Right lobe of liver (tissue), 6 donors: ENCODE measurements at places on chromosomes 3 and 15. TPM values are rescaled to one million over a fixed set of nuclear protein-coding genes. Genes with fewer than 3 reads are reported as not detected.

GRCh38 chr15:52020221-52021085 is 1.4 kb downstream of the MAPK6 start:
- no peaks in the 10 kb centered on the region for H3K27me3 ChIP-seq
- DNase-seq: no peak
- H3K27ac ChIP-seq: peak overlapping the region; percentile 95
- peaks cover 16% of the 10 kb centered on the region for H3K4me1 ChIP-seq
- H3K36me3 ChIP-seq: no peaks in the 10 kb centered on the region

GRCh38 chr3:177776661-177777101 is 579.4 kb upstream of the TBL1XR1 start:
- H3K27ac ChIP-seq: no peak overlapping the region
- no peaks in the 10 kb centered on the region for H3K27me3 ChIP-seq
- peaks cover 10% of the 10 kb centered on the region for H3K4me1 ChIP-seq
- DNase-seq: no peak
- H3K36me3 ChIP-seq: no peaks in the 10 kb centered on the region

- H3K27me3 ChIP-seq: no peaks in the 10 kb centered on the region
- DNase-seq: no peak
- H3K27ac ChIP-seq: no peak overlapping the region
Measured at GRCh38 chr3:117137065-117137464, 427.5 kb downstream of the TUSC7 start.

DNA sequence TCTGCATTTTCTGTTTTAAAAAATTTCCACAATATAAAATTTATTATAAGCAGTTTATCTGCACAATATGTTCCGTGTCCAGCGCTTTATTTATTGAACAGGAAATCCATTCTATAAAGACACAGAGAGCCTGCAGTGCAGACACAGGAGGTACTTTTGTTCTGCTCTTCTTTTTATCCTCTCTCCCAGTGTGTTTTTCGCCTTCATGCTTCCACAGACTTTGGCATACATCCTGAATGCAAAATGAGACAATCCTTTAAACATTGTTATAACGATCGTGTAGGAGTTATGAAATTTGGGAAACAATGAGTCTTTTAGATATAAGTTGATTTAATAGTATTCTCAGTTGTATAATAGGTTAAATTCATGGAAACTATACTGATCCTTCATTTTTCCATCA is 749.2 kb downstream of the NAALADL2 start:
- no peak for DNase-seq
- no peaks in the 10 kb centered on the region for H3K4me1 ChIP-seq
- H3K27ac ChIP-seq: no peak overlapping the region
- H3K27me3 ChIP-seq: no peaks in the 10 kb centered on the region
- no peak overlapping the region for H3K4me3 ChIP-seq
- no peaks in the 10 kb centered on the region for H3K36me3 ChIP-seq

NRROS gene
- 2.3 TPM for total RNA-seq

DNA sequence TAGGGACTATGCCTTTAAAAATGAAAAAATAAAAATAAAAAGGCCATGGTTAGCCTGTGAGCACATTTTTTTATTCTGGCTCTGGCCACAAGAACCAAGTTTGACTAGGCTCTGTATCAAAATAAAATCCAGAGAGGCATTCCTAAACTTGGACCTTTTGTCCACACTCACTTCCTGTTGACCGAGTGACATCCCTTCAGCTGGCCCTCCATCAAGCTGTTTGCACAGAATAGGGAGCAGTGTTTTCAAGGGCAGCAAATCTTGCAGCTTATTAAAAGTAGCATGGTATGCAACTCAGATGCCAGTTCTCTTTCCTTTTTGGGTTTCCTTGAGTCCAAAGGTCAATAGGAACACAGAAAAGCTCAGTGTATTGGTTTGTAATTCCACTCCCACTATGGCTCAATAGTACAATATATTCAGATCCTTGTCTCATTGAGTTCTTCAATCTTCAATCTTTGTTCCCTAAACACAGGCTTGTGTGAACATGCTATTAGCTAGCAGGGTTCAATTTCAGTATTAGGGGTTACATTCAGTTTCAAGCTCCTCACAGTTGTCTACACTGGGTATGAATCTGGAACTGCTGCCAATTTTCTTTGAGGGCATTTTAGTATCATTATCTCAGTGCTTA is 244.5 kb downstream of the RBMS3 start:
- no peak overlapping the region for H3K4me3 ChIP-seq
- peaks cover 35% of the 10 kb centered on the region for H3K4me1 ChIP-seq
- H3K27me3 ChIP-seq: no peaks in the 10 kb centered on the region
- peak overlapping the region; percentile 55 for H3K27ac ChIP-seq

DNA sequence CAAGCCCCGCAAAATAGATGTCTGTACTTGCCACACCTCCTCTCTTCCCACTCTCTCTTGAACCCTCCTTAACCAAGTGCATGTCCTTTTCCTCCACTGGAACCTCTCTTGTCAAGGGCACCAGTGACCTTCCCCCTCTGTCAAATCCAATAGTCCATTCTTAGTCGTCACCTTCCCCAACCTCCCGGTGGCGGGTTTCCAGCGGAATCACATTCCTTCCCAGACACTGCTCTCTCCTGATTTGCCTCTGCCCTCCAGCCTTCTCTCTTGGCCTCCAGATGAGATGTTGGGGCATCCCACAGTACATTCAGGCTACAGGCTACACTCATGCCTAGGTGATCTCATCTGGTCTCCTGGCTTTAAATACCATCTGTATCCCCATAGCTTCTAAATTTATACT is 31.1 kb downstream of the SCN5A start:
- H3K27ac ChIP-seq: no peak overlapping the region
- no peaks in the 10 kb centered on the region for H3K27me3 ChIP-seq
- no peaks in the 10 kb centered on the region for H3K4me1 ChIP-seq
- no peaks in the 10 kb centered on the region for H3K36me3 ChIP-seq
- no peak for DNase-seq

P2RY13 gene
- total RNA-seq: 1.1 TPM

GRCh38 chr15:70179309-70179892 is 81.7 kb upstream of the TLE3 start:
- no peaks in the 10 kb centered on the region for H3K36me3 ChIP-seq
- no peak overlapping the region for H3K4me3 ChIP-seq
- H3K27me3 ChIP-seq: no peaks in the 10 kb centered on the region
- DNase-seq: no peak
- no peak overlapping the region for H3K27ac ChIP-seq
- no peaks in the 10 kb centered on the region for H3K4me1 ChIP-seq

DNA sequence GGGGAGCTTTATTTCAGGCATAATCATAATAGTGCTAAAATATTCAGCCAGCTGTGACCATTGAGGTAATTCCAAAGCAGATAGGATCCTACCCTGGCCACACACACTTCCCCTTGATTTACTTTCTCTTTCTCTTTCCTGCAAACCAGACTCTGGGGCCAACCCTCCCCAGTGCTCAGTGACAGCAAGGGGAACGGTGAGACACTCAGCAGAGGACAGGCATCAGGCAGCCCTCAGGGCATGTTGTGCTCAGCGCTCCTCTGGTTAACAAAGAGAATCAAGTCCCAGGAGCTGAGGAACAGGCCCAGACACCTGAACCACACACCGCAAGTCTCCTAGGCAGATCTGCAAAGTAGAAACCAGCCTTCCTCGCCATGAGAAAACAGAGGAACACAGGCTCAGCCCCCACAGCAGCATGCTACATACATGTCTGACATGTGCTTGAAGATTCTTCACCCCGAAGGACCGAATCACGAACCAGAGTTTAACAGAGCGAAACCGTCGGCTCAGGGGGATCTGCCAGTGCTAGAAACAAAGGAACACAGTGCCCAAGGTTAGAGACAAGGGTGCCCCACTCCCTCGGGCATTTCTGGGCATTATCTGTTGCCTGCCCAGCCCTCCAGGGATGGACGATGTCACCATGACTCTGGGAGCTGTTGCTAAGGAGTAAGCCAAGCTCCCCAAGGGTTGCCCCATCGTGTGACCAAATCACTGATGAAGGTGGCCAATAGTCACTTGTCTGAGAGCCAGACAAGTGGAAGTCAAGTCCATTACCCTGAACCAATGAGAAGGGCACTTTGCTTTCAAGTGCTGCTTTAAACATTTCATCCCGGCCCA is 17.5 kb downstream of the HDC start:
- DNase-seq: peak; percentile 58
- peak overlapping the region; percentile 80 for H3K27ac ChIP-seq
- H3K4me3 ChIP-seq: no peak overlapping the region
- H3K27me3 ChIP-seq: no peaks in the 10 kb centered on the region
- no peaks in the 10 kb centered on the region for H3K4me1 ChIP-seq

GRCh38 chr3:2354702-2355101 is 256.0 kb downstream of the CNTN4 start:
- no peaks in the 10 kb centered on the region for H3K27me3 ChIP-seq
- no peak overlapping the region for H3K27ac ChIP-seq
- DNase-seq: no peak

GRCh38 chr3:463252-464192 is 267.0 kb downstream of the CHL1 start:
- H3K27me3 ChIP-seq: no peaks in the 10 kb centered on the region
- no peak for DNase-seq
- H3K4me1 ChIP-seq: no peaks in the 10 kb centered on the region
- no peak overlapping the region for H3K27ac ChIP-seq
- no peak overlapping the region for H3K4me3 ChIP-seq

DNA sequence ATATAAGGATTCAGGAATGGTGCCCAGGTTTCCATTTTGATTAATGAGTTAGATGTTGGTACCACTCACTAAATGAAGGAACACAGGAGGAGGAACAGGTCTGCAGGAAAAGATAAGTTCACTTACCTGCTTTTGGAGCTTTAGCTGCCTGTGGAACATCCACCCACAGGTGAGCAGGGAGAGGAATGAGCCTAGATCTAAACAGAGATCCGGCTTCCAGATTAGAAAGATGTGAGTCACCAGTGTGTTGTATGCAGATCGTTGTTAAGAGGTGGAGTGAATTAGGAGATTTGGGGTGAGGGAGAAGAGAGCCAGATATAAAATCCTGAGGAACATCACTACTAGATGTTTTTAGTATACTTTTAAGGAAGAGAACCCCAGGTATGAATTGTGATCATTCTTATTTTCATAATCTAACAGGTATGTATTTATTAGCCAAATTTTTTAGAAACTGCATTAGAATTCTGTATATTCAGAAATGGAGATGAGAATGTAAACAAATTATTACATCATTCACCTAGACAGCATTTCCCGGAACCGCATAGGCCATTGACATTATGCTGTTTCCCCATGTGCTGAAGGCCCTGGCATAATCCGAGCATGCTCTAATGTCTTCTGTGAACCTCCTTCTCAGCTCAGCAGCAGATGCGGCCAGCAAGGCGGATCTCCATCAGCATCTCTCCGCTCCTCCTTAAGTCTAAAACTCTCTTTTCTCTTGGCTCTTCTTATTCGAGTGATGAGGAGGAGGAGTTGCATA is 118.2 kb downstream of the KLHL25 start:
- no peak for DNase-seq
- no peaks in the 10 kb centered on the region for H3K36me3 ChIP-seq
- H3K4me3 ChIP-seq: no peak overlapping the region
- peaks cover 19% of the 10 kb centered on the region for H3K4me1 ChIP-seq

- H3K27me3 ChIP-seq: no peaks in the 10 kb centered on the region
- no peak overlapping the region for H3K27ac ChIP-seq
- DNase-seq: no peak
- no peak overlapping the region for H3K4me3 ChIP-seq
- H3K4me1 ChIP-seq: no peaks in the 10 kb centered on the region
- peaks cover 37% of the 10 kb centered on the region for H3K36me3 ChIP-seq
Measured at GRCh38 chr3:100339786-100340185, 5.2 kb downstream of the NIT2 start.

- H3K27me3 ChIP-seq: no peaks in the 10 kb centered on the region
- no peak overlapping the region for H3K4me3 ChIP-seq
Measured at GRCh38 chr15:50543556-50543955, 2.9 kb downstream of the USP50 start.

DNA sequence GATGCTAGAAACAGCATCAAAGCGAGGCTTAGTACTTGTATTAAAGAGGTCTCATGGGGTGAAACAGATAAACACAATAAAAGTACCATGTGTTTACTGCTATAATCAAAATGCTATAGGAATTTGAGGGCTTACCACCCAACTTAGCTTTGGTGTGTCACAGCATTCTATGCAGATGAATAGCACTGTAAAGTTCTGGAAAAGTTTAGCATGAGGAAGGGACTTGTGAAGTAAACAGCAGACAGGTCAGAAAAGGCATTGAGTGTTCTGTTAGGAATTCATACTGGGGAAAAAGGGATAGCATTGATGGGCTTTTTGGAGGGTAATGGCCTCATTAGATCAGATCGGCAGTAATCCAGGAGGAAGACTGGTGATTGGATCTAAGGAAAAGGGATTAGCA is 505.3 kb downstream of the NLGN1 start:
- H3K36me3 ChIP-seq: no peaks in the 10 kb centered on the region
- no peak overlapping the region for H3K4me3 ChIP-seq

SLC12A1 gene
- 2.1 TPM for total RNA-seq

- peaks cover 16% of the 10 kb centered on the region for H3K36me3 ChIP-seq
- H3K27me3 ChIP-seq: no peaks in the 10 kb centered on the region
- no peak overlapping the region for H3K4me3 ChIP-seq
- no peak for DNase-seq
- no peak overlapping the region for H3K27ac ChIP-seq
Measured at GRCh38 chr3:15645740-15646501, 44.4 kb downstream of the BTD start.

GRCh38 chr3:8255725-8256124 is 245.9 kb upstream of the LMCD1 start:
- H3K4me1 ChIP-seq: no peaks in the 10 kb centered on the region
- H3K36me3 ChIP-seq: no peaks in the 10 kb centered on the region
- H3K27me3 ChIP-seq: no peaks in the 10 kb centered on the region

DNA sequence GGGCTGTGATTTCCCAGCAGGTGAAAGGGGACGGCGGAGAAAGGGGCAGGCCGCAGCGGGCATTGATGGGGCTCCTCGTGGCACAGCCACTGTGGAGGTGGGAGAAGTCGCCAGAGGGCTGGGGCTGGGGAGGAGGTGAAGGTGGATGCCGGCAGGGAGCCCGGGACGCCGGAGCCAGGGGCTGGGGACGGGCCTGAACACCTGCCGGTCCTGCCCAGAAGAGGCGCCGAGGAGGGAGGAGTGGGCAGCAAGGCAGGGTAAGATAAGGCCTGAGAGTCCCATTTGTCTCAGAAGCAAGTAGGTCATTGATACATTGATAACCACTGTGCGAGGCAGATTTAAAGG is 571 bp upstream of the RARRES1 start:
- peak overlapping the region; percentile 65 for H3K4me3 ChIP-seq
- H3K27me3 ChIP-seq: no peaks in the 10 kb centered on the region
- peak; percentile 57 for DNase-seq
- no peaks in the 10 kb centered on the region for H3K36me3 ChIP-seq
- H3K4me1 ChIP-seq: peaks cover 5% of the 10 kb centered on the region
- no peak overlapping the region for H3K27ac ChIP-seq

DNA sequence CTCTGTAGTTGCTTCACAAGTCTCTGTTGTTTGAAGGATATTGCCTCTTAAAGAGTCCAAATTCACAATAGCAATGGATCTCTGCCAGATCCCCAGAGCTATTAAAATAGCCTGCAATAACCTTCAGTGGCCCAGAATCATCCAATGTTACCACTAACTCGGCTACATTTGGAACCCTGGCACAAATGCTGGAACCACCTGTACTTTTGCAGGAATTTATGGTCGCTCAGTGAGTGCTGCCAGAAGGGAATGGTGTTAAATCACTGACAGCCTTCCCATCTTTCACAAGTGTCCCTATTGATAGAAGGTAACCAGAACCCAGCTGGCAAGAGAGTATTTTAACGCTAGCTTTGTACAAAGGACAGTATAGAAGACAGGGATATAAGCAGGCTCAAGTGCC is 298.8 kb upstream of the PLSCR5 start:
- no peaks in the 10 kb centered on the region for H3K27me3 ChIP-seq
- no peaks in the 10 kb centered on the region for H3K4me1 ChIP-seq
- no peak overlapping the region for H3K4me3 ChIP-seq
- no peak for DNase-seq
- H3K36me3 ChIP-seq: no peaks in the 10 kb centered on the region

- H3K4me1 ChIP-seq: no peaks in the 10 kb centered on the region
- H3K27me3 ChIP-seq: no peaks in the 10 kb centered on the region
- DNase-seq: no peak
- H3K27ac ChIP-seq: no peak overlapping the region
- no peaks in the 10 kb centered on the region for H3K36me3 ChIP-seq
Measured at GRCh38 chr3:22732641-22733040, 470.5 kb upstream of the UBE2E2 start.
